ENCODE measurements at places on chromosomes 7 and 10.
A peak's percentile ranks its signal among the peaks of the same experiment; 100 is the strongest.

- H3K27me3 ChIP-seq = no peaks in the 10 kb centered on the region
- DNase-seq = peak; percentile 26
These were observed 73.9 kb downstream of the SH3PXD2A start for GRCh38 chr10:103781329-103782061.

GRCh38 chr10:84424731-84425167 is 96.4 kb downstream of the CCSER2 start:
- no peak overlapping the region for H3K4me3 ChIP-seq
- no peaks in the 10 kb centered on the region for H3K27me3 ChIP-seq
- no peaks in the 10 kb centered on the region for H3K36me3 ChIP-seq
- DNase-seq = peak; percentile 36
- no peak overlapping the region for H3K27ac ChIP-seq

DNA sequence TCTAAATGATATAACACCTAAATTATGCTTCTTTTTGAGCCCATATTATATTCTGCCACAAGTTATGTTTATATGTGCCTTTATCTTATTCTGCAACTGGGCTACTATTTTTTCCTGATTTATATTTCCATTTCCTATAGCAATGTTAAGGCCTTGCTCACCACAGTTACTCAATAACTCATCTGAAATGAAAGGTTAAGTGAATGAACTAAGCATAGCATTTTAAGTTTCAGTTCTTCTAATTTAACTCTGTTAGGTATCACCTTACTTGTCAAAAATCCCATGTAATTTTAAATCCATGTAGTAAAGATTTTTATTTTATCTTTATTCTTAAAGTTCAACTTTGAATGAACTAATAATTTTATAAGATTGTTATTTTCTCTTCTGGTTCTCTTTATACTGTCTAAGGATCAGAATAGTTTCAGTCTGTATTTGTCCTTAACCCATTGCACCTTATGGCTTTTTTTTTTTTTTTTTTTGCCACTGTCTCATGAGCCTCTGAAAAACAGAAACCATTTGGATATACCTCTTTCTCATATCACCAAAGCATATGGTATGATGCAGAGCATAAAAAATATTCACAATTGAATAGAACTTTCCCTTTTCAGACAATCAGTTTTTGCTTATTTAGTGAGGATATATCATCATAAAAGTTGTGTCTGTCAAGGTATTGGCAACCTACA is 301.8 kb upstream of the ZWINT start:
- no peak for DNase-seq
- no peak overlapping the region for H3K4me3 ChIP-seq
- H3K36me3 ChIP-seq = no peaks in the 10 kb centered on the region
- H3K27ac ChIP-seq = no peak overlapping the region

DNA sequence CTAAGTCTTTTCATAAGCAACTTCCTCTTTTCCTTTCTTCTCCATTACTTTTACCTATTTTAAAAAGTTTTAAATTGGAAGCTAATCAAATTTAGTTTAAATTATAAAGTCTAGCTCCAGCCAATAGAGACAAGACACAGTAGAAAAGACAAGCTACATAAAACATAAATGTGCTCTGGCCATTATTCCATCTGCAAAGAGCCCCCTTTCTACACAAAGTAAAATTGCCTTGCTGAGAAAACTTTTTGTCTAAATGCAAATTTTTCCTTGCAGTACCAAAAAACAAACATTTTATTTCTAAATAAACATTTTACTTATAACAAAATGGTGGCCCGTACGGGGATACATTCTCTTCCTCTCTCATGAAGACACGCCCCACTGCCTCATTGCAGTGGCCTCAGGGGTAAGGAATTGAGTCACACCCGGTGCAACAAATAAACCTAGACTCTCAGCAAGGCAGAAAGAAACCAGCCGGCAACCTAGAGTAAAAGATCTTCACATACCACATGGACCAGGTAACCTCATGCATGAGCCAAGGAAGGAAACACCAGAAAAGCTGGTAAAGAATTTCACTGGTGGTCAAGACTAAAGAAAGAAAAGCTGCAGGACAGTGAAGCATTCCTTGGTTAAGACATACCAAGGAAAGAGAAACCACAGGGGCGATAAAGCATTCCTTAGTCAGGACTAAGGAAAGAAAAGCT is 71.6 kb upstream of the ZNF746 start:
- no peaks in the 10 kb centered on the region for H3K27me3 ChIP-seq
- H3K4me1 ChIP-seq = no peaks in the 10 kb centered on the region
- H3K36me3 ChIP-seq = no peaks in the 10 kb centered on the region
- no peak overlapping the region for H3K27ac ChIP-seq
- DNase-seq = no peak
- H3K4me3 ChIP-seq = no peak overlapping the region

GRCh38 chr10:80713398-80713928 is 175.8 kb downstream of the SH2D4B start:
- no peaks in the 10 kb centered on the region for H3K36me3 ChIP-seq
- peaks cover 25% of the 10 kb centered on the region for H3K27me3 ChIP-seq
- DNase-seq = no peak
- H3K27ac ChIP-seq = no peak overlapping the region
- no peak overlapping the region for H3K4me3 ChIP-seq
- no peaks in the 10 kb centered on the region for H3K4me1 ChIP-seq

DNA sequence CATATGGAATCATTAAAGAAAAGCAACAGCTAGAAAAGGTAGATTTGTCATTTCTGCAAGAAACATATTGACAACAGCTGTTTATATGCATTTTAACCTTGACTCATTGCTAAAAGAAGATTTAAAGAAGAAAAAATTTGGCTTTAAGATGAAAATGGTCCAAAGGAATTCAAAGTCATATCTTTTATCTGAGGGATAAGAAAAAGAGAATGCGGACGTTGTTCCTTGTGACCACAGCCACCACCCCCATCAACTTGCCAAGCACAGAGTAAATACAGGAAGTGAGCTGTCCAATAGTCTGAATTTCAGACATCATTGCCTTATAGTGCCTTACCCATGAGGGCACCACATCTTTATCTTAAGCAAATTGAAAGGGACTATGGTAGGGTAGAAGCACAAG is 7.3 kb upstream of the CRPPA start:
- H3K36me3 ChIP-seq = no peaks in the 10 kb centered on the region
- no peak overlapping the region for H3K27ac ChIP-seq

- H3K36me3 ChIP-seq = no peaks in the 10 kb centered on the region
- H3K27ac ChIP-seq = no peak overlapping the region
- H3K27me3 ChIP-seq = no peaks in the 10 kb centered on the region
- DNase-seq = no peak
These were observed 753.8 kb downstream of the AUTS2 start for GRCh38 chr7:70352088-70352487.

Data from HCT116 (cell line).